Tongue (tissue), 3 donors: ENCODE measurements at places on chromosomes 16 and 17. TPM values are rescaled to one million over a fixed set of nuclear protein-coding genes. Genes with fewer than 3 reads are reported as not detected.

Gene UMOD
- not detected for total RNA-seq

Gene ARHGAP44
- 3.4 TPM for total RNA-seq

Gene NLK
- total RNA-seq, result 13.2 TPM

Gene HOXB1
- total RNA-seq, result not detected

Gene FN3K
- total RNA-seq, result 8.4 TPM

Gene PLA2G10
- not detected for total RNA-seq

Gene SCO1
- total RNA-seq, result 28.1 TPM

Gene GPR139
- not detected for total RNA-seq

Gene HES7
- total RNA-seq, result not detected

Gene SCN4A
- 46.2 TPM for total RNA-seq

Gene ELMO3
- total RNA-seq, result 4.0 TPM

Gene EPN3
- 7.5 TPM for total RNA-seq

Gene KRTAP2-3
- not detected for total RNA-seq

Gene KIF18B
- 3.6 TPM for total RNA-seq

Gene TBC1D3K
- not detected for total RNA-seq

Gene TNK1
- 2.1 TPM for total RNA-seq

Gene PRSS8
- 17.6 TPM for total RNA-seq

Gene LRRC46
- not detected for total RNA-seq

Gene EPX
- not detected for total RNA-seq

Gene KRT31
- 6.1 TPM for total RNA-seq

Gene AHSP
- 4.2 TPM for total RNA-seq

Gene ANKS4B
- not detected for total RNA-seq

Gene FLYWCH2
- 37.0 TPM for total RNA-seq

Gene FAM171A2
- 9.9 TPM for total RNA-seq

Gene ITGAD
- total RNA-seq, result not detected

Gene PDIA2
- 2.7 TPM for total RNA-seq

Gene FLYWCH1
- total RNA-seq, result 21.6 TPM

Gene KCNH6
- total RNA-seq, result 0.31 TPM

Gene FOXL1
- total RNA-seq, result 1.8 TPM

Gene GOT2
- total RNA-seq, result 71.1 TPM

Gene SCARF1
- total RNA-seq, result 17.1 TPM

Gene RAB11FIP4
- total RNA-seq, result 2.7 TPM

Gene SDR42E2
- total RNA-seq, result not detected

Gene HBA2
- 803 TPM for total RNA-seq

Gene DOC2A
- 1.0 TPM for total RNA-seq

Gene TNFSF12
- total RNA-seq, result 18.0 TPM

Gene EFCAB5
- 0.41 TPM for total RNA-seq

Gene CLEC18C
- 0.41 TPM for total RNA-seq

Gene NUPR1
- 1.4 TPM for total RNA-seq

Gene KCTD19
- 0.10 TPM for total RNA-seq

Gene ITPRIPL2
- 41.9 TPM for total RNA-seq

Gene CDRT15
- total RNA-seq, result not detected

Gene CSH2
- not detected for total RNA-seq

Gene MAP3K3
- 49.0 TPM for total RNA-seq

Gene TEDC2
- 3.4 TPM for total RNA-seq

Gene USB1
- total RNA-seq, result 21.8 TPM

Gene ITGA2B
- 3.8 TPM for total RNA-seq

Gene MEFV
- 2.1 TPM for total RNA-seq

Gene ASPHD1
- total RNA-seq, result 1.6 TPM
